ENCODE measurements at places on chromosomes 3 and 15. TPM values are rescaled to one million over a fixed set of nuclear protein-coding genes. Genes with fewer than 3 reads are reported as not detected.
A peak's percentile ranks its signal among the peaks of the same experiment; 100 is the strongest.

GRCh38 chr3:66267031-66267430 lies 46.2 kb downstream of the SLC25A26 start:
- DNase-seq: no peak

DNA sequence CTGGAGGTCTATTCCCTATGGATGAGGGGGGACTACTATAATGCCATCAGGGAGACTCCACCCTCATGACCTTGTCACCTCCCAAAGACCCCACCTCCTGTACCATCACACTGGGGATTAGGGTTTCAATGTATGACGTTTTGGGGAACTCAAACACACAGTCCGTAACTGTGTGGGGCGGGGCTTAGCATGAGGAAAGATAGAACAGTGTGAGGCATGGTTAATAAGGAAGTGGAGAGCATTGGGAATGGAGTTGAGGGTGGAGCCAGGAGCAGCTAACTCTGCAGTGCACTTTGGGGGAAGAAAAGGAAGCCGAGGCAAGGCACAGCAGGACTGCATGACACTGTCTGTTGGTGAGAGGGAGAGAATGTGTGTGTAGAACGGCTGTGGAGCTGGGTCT lies 90.9 kb upstream of the AGBL1 start:
- no peak for DNase-seq

SHF gene
- total RNA-seq: 4.1 TPM

- no peak for DNase-seq
These were observed 29.6 kb upstream of the CHST2 start for GRCh38 chr3:143089965-143090364.

ANKRD63 gene
- not detected for total RNA-seq

SEMA3G gene
- under 0.01 TPM for total RNA-seq

- no peak for DNase-seq
These were observed 274.4 kb downstream of the NFKBIZ start for GRCh38 chr3:102123590-102124190.

DNA sequence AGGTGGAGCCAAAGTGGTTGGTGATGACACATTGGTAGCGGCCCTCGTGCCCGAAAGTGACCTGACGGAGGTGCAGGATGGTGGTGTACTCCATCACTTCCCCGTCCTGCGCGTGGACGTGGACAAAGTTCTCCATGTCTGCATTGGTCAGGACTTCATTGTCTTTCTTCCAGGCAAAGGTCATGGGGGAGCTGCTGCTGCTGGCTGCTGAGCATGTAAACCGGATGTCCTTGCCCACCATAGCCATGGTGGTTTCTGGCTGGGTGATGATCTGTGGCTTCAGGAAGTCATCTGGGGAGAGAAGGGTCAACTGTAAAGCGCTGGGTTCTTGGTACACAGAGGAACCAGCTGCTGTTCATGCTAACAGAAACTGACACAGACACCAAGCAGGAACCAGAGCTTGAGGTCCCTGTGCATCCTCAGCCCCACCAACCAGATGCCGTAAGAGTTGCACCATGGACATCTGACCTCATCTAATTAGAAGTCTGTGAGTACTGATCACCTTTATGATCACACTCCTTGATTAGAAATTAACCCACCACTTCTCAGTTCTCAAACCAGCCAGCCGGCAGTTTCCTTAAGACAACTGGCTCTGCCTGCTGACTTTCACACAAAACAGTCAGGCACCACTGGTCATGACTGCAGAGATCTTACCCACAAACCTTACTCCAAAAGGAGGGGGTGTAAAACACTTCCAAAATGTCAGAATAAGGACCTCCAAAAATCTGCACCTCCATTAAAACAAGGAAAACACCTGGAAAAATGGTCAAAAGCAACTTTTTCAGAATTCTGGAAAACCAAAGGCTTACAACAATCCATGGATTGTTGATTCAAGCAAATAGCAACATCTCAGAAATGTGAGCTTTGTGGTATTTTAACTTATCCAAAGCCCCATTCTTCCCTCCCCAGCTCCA lies 114.6 kb downstream of the LRIG1 start:
- no peak for DNase-seq

GRCh38 chr15:58472821-58473581 lies 41.2 kb downstream of the LIPC start:
- no peak for DNase-seq

DNA sequence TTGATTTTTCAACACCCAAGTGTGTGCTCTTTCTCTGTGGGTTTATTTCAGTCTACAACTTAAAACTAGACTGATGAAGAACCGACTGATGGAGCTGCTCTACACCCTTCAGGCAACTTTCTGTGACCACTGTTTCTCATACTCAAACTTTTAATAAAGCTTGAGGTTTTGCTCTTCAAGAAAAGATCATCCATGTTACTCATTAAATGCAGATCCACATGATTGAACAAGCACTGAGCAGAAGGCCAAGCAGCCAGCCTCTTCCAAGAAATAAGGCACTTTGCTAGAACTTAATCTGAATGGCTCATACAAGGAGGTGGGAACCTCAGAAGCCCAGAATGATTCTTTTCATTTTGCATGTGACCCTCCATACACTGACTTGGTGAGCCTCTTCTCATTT lies 8.7 kb downstream of the SLC27A2 start:
- DNase-seq: no peak

GMPS gene
- 41.3 TPM for total RNA-seq

- no peak for DNase-seq
These were observed 121.4 kb downstream of the RFTN1 start for GRCh38 chr3:16392065-16392464.

- DNase-seq: no peak
These were observed 382.1 kb upstream of the TBL1XR1 start for GRCh38 chr3:177579419-177579818.

GRCh38 chr3:46664188-46664970 lies 29.1 kb downstream of the ALS2CL start:
- DNase-seq: peak; percentile 64

DNA sequence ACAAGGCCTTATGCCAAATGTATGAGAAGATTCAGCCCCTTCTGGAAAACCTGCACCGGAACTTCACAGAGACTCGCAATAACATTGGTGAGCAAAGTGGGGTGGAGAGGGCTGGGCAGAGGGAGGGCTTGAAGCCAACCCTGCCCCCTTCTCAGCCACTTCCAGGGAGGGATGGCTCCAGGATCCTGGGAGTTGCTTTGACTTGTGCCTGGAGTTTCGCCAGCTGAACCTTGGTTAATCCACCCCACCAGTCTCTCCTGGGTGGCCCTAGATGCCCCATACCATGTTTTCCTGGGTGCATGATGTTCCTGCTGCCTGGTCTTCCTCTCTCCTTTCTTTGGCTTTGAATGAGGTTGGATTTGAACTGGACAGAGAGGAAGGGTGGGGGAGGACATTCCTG lies 10.8 kb downstream of the TBC1D21 start:
- no peak for DNase-seq

FGF7 gene
- 377 TPM for total RNA-seq

GATA2 gene
- total RNA-seq: 0.88 TPM

DNA sequence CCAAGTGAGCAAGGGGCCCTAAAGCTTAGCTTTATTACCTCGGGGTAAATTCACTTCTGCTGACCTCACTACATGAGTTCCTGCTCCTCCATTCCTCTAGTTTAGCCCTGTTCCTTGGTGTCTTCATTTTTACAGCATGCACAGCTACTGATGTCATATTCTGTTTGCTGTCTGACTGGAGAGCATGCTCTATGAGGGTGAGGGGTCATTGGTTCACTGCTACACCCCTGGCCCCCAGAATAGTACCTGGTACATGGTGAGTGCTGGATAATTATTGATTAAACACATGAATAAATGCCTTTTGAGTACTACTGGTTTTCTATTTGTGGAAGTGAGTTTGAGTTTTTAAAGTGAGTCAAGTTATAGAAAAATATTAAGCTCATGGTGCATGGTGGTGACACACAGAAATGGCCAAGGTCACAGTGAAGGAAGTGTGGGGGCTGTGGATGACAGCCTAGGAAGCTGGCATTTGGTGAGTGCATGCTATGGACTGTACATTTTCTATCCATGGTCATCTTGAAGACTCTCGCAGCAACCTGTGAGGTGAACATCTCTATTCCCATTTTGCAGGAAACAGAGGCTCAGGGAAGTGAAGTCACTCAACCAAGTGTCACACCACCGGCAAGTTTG lies 34.0 kb downstream of the RPLP1 start:
- DNase-seq: no peak

- no peak for DNase-seq
These were observed 267.7 kb downstream of the TJP1 start for GRCh38 chr15:29554531-29554930.

CCR4 gene
- not detected for total RNA-seq

DNA sequence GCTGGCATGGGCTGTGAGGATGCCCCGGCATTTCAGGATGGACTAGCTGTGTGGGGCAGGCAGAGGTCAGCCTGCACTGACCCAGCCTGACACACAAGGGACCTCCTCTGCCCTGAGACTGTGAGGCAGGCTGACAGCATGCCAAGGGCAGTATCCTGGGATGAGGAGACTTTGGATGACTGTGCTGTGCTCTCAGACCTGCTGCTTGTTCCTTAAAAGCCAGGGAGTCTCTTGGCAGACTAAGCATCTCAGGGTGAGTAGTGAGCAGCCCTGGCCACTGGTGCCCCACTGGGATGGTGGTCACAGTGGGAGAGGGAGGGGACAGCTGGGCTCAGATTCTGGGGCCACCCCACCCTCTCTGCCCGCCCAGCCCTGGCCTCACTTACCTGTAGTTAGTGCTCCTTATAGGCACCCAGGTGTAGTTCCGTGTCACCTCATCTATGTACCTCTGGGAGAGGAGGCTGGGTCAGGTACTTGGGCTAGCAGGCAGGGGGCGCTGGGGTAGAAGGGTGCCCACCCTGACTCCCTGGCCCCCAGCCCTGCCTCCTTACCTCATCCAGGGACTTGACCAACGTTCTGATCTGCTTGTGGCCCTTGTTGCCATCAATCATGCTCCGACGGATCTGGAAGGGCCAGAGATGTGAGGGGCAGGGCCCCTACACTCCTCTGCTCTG lies 16.1 kb upstream of the TMEM115 start:
- no peak for DNase-seq

GRCh38 chr3:58041826-58042324 lies 33.7 kb downstream of the FLNB start:
- peak; percentile 53 for DNase-seq

XXYLT1 gene
- total RNA-seq: 28.2 TPM

ZNF662 gene
- 4.0 TPM for total RNA-seq

GRCh38 chr3:195609229-195609628 lies 25.5 kb upstream of the APOD start:
- no peak for DNase-seq

DNA sequence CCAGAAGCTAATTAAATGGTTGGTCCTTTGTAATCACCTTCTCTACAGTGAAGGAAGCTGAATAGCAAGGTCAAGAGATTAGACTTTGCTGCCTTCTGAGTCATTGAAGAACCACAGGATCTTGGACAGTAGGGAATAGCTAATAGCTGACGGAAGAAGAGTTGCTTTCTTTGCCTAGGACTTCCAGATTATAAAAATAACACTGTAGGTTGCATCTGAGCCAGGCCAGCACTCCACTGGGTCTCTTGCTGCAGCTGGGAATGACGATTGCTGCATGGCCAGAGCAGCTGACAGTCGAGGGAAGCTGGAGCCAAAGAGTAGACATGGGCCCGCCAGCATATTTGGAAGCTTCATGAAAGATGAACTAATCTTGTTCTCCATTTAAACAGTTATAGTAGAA lies 81.5 kb upstream of the KCNMB2 start:
- DNase-seq: no peak

TLE3 gene
- total RNA-seq: 29.7 TPM

DNA sequence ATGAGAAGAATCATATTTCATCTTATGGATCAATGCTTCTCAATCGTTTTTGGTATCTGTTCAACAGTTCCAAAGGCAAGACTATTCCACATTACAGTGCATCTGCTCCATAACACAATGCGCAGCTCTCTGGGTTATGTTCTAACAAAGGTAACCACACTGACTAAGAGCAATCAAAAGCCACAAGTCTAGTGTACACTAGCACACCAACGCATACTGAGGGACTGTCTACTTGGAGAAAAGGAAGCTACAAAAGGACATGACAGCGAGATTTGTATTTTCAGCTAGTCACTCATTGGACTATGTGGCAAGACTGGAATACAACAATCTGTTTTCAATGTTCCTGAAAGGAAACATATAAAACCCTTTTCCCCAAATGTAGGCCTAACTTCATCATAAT lies 35.8 kb downstream of the SETD2 start:
- DNase-seq: no peak

GRCh38 chr15:56281145-56281544 lies 37.5 kb upstream of the RFX7 start:
- no peak for DNase-seq

GRCh38 chr15:92979011-92979701 lies 79.0 kb downstream of the CHD2 start:
- peak; percentile 14 for DNase-seq

DNA sequence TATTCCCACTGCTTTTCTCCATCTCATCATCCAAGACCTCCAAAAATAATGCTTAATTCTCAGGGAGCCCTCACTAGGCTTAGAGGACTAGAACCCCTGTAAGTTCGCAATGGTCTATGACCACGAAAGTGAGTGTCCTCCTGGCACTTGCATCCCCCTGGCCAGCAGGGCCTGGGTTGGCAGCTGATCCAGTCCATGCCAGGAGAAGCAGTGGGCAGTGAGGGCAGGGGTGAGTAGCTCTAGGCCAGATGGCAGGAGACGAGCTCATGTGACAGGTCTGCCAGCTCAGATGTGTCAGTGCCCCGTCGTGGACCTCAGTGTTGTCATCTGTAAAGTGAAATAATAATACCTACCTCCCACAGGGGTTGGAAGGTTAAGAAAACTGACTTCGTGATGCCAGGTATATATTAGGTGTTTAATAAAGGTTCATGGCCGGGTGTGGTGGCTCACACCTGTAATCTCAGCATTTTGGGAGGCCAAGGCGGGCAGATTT lies 11.1 kb downstream of the GP5 start:
- no peak for DNase-seq

DNA sequence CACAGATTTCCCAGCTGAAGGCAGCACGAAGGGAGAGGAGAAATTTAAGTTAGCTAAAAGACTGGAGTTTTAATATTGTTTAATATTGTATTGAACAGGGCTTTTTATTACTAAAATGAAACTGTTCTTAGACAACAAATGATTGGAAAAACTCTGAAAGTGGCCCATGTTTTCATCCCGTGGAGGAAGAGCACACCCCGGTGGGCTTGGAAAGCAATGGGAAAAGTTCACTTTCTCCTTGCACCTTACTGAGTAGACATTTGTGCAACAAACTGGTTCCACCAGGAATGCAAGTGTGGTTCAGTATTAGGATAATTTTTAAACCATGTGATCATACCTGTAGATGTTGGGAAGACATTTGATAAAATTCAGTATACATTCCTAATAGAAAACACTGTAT lies 8.2 kb upstream of the ESYT3 start:
- peak; percentile 80 for DNase-seq

- no peak for DNase-seq
These were observed 4.5 kb downstream of the CEP19 start for GRCh38 chr3:196707566-196707965.

CCDC13 gene
- total RNA-seq: 0.72 TPM

GRCh38 chr15:53512029-53512428 lies 247.4 kb downstream of the WDR72 start:
- DNase-seq: no peak

AMIGO3 gene
- 0.29 TPM for total RNA-seq

GP9 gene
- not detected for total RNA-seq

NOP10 gene
- total RNA-seq: 216 TPM
